ENCODE measurements at places on chromosomes 16 and 17. TPM values are rescaled to one million over a fixed set of nuclear protein-coding genes. Genes with fewer than 3 reads are reported as not detected.

GRCh38 chr16:73505577-73505976 is 457.6 kb upstream of the ZFHX3 start:
- DNase-seq, result no peak

- DNase-seq, result no peak
Observed at GRCh38 chr16:22270525-22270924, 26.7 kb upstream of the POLR3E start.

DNA sequence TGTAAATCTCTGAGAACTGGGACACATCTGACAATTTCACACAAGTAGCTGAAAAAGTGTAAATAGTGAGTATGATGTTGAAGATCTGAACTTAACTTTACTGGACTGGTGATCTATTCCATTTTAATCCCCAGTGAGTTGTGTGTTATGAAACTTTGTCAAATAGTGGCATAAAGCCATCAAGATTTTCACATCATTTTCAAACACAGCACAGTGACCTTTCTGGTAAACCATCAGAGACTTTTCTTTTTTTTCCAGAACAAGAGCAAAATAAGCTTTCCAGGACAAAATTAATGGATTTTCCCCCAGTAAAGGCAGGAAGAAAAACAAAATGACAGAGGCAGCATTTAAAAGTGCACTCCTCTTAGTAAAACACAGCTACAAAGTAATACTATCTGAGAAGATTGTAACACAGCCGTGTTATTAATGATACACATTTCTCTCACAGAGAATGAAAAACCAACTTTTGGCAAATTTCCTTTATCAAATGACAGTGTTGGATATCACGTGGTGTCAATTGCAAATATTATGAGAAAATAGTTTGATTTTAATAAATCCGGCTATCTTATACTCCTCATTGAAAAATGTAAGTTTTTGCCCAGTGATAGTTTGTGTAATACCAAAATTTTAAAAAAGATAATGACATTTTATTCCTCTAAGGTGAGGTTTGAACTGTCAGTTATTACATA is 16.8 kb upstream of the COL1A1 start:
- no peak for DNase-seq

DNA sequence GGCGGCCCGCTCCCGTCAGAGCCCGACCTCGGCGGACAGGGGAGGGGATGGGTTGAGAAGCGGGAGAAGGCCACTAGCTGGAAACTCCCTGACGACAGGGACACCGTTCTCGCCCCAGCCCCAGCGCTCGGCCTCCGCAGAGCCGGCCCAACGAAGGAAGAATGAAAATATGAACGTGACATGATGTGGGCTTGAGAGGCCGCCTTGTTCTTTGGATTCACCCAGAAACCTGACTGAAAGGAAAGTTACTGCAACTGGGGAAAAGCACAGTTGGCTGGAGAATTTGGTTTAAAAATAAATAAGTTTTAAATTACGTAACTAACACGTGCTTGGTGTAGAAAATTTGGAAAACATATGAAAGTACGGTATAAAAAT is 21.1 kb downstream of the NPTX1 start:
- DNase-seq, result no peak

SPOP gene
- 60.5 TPM for total RNA-seq

CLUH gene
- total RNA-seq, result 168 TPM

ANKS4B gene
- total RNA-seq, result 4.9 TPM

TPSAB1 gene
- not detected for total RNA-seq

GPR179 gene
- total RNA-seq, result 0.13 TPM

DNA sequence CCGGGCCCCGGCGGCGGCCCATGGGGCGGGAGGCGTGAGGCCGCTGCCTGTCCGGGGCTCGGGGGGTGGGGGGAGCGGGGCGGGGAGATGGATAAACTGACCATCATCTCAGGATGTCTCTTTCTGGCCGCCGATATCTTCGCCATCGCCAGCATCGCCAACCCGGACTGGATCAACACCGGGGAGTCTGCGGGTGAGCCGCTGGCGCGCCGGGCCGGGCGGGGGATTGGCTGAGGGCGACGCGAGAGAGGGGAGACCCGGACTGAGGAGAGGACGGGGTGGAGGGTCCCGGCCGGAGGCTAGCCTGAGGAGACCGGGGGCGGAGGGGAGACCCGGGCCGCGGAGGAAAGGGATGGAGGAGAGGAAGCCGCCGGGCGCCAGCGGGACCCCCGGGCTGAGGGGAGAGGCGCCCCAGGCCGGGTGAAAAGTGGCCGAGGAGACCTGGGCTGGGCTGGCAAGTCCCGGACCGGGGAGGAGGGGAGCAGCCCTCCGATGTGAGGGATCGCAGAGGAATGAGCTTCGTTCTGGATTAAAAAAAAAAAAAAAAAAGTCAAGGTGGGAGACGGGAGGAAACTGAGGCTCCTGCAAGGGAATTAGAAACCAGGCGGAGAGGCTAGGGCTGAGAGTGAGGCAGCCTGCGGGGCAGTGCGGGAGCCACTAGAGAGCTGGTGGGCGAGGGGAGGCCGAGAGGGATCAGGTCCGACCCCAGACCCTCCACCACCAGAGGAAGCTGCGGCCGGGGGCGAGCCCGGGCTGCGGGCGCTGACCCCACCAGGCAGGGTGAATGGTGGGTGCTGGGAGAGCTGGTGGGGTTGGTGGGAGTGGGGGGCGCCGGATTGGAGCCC is 526 bp downstream of the MOSMO start:
- DNase-seq, result no peak

OR3A3 gene
- not detected for total RNA-seq

LMF1 gene
- total RNA-seq, result 2.1 TPM

IGSF6 gene
- total RNA-seq, result not detected

KRT14 gene
- total RNA-seq, result not detected

DNA sequence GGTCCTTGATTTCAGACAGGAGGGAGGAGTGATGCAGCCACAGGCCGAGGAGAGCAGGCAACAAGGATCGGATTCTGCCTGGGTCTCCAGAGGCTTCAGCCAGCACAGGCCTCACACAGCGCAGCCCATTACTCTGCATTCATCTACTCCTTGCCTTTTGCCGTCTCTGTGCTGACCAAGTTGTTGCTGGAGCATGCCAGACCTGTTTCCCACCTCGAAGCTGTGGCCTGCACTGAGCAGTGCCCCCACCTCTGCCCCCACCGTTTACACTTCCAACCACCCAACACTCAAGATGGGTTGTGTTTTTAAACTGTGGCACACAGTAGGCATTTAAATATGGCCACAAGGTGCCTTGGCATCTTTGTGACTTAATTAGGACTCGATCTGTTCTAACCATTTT is 1.3 kb downstream of the PRM2 start:
- no peak for DNase-seq

DNA sequence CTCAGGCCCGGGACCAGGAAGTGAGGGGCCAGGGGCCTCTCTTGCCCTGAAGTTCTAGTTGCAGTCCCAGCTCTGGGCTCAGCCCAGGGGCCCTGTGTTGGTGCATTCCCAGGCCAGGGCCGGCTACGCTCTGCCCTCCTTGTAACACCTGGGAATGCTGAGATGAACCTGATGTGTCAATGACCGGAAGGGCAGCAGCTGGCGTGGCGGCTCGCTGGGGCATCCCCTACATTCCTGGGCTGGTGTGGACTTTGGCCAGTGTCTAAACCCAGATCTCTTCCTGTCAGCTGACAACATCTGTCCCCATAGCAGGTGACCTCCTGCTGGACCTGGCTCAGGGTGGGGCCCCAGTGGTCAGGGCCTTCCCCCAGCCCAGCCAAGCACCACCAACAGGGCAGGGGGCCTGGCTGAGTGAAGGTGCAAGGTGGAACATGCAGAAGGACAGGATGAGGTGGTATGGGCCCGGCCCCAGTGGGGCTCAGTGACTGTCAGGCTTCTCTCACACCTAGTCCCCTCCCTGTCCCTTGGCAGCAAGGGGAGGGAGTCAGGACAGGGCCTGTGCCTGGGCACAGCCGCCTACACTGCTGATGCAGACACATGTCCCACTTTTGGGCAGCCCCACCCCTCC is 15.9 kb downstream of the FAM83G start:
- DNase-seq, result peak; percentile 74

TOM1L2 gene
- 8.8 TPM for total RNA-seq

- DNase-seq, result no peak
Observed at GRCh38 chr16:51544851-51545467, 393.9 kb upstream of the SALL1 start.

DNA sequence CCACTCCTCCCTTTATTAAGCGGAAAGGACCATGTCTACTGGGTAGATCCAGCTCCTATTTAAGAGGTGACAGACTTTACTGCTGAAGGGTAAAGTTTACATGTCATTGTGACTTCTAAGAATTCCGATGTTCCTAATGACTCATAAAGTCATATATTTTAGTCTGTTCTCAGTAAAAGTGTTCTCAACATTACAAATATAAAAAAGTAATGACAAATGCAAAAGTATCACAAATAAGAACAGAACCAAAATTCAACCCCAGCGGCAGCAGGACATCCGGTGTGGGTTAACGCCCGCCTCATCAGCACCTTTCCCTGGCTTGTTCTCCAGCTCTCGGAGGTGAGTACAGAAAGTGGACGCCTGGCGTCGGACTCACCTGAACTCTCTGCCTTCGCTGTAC is 6.8 kb downstream of the AXIN1 start:
- DNase-seq, result no peak

GRCh38 chr16:75319513-75320411 is 68.3 kb upstream of the BCAR1 start:
- DNase-seq, result no peak

DNA sequence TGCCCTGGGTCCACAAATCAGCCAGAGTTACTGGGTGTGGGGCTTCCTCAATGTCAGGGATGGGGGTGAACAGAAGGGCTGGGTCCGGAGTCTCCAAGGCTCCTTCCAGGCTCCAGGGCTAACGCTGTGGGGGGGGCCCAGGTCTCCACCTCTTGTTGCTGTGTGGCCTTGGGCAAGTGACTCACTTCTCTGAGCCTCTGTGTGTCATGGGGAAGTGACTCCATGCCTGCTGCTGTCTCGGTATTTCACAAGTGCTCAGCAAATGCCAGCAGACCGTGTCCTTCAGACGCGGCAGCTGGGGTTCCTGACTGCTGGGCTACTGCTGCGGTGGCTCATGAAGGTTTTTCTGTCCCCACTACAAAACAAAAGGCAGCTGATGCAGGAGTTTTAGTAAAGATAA is 26.6 kb downstream of the JPH3 start:
- DNase-seq, result no peak

KRTAP9-2 gene
- total RNA-seq, result not detected

C16orf96 gene
- not detected for total RNA-seq

Data from HT-29 (cell line).